ENCODE measurements at places on chromosomes 16 and 17.

GRCh38 chr17:7477392-7478275 lies 1.8 kb downstream of the ZBTB4 start:
- no peak for DNase-seq

GRCh38 chr16:50381679-50382440 lies 13.1 kb upstream of the BRD7 start:
- DNase-seq = no peak

DNA sequence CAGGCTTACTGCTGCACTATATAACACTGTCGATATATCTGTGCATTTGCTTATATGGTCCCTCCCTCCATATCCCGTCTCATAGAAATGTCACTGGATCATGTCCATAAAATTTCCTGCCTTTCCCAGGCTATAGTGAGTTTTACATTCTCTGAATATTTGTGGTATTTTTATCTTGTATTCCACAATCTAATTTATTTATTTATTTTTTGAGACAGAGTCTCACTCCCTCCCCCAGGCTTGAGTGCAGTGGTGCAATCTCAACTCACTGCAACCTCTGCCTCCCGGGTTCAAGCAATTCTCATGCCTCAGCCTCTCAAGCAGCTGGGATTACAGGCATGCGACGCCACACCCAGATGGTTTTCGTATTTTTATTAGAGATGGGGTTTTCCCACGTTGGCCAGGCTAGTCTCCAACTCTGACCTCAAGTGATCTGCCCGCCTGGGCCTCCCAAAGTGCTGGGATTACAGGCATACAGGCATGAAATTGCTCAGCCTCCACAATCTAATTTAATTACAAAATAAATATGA lies 12.9 kb downstream of the TRIM37 start:
- DNase-seq = no peak

- DNase-seq = no peak
Measured at GRCh38 chr16:47069841-47070584, 73.7 kb downstream of the NETO2 start.

DNA sequence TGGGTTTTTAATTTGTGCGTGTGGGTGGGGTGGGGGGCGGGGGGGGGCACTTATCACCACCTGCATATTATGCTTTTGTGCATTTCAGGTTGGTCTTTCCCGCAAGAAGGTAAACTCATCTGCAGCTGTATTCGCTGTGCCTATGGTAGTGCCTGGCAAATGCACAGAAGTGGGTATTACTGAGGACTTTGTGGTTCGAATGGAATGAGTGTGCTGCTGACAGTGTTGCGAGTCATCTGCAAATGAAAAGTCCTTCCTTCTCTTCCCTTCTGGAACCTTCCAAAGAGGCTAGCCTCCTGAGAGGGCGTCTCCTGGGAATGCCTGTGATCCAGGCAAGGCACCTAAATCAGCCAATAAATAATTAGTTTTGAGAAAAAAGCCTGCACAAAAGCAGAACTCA lies 532.9 kb downstream of the MAF start:
- DNase-seq = no peak

DNA sequence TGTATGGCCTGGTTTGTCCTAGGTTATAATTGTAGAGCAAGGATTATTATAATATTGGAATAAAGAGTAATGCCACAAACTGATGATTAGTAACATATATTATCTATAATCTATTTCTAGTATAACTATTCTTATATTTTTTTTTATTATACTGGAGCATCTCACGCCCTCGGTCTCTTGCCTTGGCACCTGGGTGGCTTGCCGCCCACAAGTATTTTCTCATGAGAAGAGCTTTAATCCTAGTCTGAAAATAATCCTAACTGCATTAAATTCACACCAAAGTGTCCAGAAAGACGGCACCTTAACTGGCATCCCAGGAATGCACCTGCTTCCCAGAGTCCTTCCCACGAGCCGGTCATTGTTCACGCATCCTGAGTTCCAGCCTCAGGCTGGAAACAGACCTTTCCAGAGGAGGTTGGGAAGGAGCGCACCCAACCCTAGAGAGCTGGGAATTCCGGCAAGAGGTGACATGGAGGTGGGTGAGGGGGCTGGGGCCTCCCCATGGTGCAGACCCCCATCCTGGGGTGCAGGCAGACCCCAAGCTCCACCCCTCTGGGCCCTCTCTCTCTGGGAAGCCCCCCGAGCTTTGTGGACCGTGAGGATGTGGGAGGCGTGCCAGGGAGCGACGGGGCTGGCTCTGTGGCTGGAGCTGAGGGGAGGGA lies 15.9 kb downstream of the CHMP1A start:
- no peak for DNase-seq

DNA sequence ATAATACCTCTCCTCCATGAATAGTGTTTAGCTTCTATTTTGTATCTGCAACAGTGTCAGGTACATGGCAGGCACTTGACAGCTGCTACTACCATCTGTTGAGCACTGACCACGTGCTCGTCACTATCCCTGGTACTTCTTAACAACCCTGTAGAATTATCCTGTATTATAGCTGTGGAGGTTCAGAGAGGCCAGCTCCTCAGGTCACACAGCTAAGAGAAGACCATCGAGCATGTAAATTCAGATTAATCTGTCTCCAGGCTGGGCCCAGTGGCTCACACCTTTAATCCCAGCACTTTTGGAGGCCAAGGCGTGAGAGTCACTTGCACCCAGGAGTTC lies 26.3 kb downstream of the WSB1 start:
- DNase-seq = no peak

DNA sequence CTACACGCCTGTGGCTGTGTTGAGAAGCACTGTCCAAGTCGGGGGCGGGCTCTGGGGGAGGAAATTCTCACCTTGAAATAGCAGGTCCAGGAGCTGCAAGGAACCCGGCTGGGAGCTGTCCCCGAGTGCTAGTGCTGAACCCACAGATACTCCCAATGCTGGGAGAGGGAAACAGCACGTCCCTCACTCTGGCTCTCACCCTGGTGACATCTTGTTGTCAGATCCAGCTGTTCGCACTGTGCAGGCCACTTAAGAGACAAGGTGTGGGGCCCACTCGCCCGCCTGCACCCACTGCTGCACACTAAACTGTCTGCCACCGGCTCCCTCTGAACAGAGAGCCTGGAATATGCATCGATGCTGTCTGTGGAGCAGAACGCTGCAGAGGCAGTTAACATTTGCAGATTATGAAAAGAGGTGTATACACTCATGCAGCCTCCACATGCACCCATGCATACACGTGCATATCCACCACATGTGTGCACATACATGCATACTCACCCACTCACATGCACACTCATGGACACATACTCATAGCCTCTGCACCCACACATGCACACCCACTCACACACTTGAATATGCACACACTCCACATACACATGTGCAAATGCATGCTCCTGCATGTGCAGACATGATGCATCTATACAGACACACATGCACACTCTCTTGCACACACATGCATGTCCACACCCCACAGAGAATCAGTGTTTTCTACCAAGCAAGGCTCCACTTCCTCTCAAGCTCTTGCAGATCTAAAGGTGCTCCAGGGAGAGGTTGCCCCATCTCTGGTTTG lies 42.0 kb downstream of the MGAT5B start:
- DNase-seq = no peak
